ENCODE measurements at places on chromosomes 6 and 20. TPM values are rescaled to one million over a fixed set of nuclear protein-coding genes. Genes with fewer than 3 reads are reported as not detected.

The SSTR4 gene
- total RNA-seq: not detected

The PCED1A gene
- total RNA-seq: 41.4 TPM

The HTR1E gene
- total RNA-seq: not detected

The OR2J3 gene
- total RNA-seq: not detected

The LAMA4 gene
- 170 TPM for total RNA-seq

The HLA-DQB1 gene
- not detected for total RNA-seq

The PRRT1 gene
- total RNA-seq: 0.85 TPM

The ZNF311 gene
- 1.8 TPM for total RNA-seq

The COL9A1 gene
- not detected for total RNA-seq

The SOBP gene
- total RNA-seq: 4.0 TPM

The DHX16 gene
- total RNA-seq: 21.7 TPM

The TRERF1 gene
- 3.6 TPM for total RNA-seq

The NHSL1 gene
- 16.5 TPM for total RNA-seq

The BACH2 gene
- 1.0 TPM for total RNA-seq

The PREP gene
- total RNA-seq: 13.9 TPM

The NRSN1 gene
- total RNA-seq: not detected

The CCDC170 gene
- total RNA-seq: 0.94 TPM

The TP53TG5 gene
- total RNA-seq: not detected

The SMIM13 gene
- total RNA-seq: 8.5 TPM

The SMLR1 gene
- not detected for total RNA-seq

All from pericardium fibroblast (primary cell).